NCI-H1048 (cell line): ENCODE measurements at places on chromosomes 11 and 22.

DNA sequence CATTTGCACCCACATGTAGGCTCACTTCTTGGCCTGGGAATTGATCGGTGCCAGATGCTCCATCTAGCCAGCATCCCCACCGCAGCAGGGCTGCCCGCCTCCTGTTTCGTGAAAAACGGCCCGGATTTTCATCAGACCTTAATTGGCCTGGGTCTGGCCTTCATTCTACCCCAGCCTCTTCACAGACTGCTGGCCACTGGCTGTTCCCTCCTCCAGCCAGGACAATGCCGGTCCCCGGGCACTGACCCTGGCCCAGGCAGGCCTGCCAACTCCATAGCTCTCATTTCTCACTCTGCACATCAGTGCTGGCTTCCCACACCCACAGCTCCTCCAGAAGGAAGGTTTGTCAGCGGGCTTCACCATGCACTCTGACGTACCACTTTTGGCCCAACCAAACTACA, 27.9 kb downstream of the TIMP3 start:
- no peak for DNase-seq

DNA sequence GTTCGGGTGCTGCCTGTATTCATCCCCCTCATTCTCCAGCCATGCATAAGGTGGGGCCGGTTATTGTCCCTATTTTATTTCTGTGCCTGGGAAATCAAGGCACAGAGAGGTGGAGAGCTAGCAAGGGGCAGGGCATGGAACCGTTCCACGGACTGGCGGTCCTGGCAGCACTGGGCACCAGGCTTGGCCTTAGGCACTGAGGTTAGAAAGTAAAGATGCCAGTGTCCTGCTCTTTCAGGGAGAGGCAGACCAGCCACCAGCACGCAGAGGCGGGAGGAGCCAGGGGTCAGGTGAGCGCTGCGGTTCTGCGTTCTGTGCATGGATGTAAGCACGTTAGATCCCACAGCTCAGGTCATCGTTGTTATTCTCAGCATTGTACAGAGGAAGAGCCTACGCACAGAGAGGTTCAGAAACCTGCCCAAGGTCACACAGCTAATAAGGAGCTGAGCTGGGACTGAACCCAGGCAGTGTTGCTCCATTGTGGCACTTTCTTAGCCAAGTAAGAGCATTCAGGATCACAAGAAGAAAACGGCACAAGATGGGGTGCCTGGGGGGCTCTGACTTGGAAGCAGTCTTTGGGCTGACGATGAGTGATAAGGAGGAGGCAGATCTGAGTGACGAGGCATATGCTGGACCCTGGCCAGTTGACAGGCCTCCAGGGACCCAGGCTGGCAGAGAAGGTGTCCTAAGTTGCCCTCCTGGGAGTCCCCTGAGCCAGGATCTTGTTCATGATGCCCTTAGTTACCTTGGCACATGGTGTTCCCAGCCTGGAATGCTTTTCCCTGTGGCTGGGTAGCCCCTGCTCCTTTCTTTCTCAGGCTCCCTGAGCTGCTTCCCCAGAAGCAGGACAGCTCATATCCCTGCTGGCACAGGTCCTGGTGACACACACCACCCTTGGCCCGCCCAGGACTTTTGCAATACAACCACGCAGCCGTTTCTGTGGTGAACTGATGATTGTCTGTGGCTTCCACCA, 41.1 kb downstream of the OSBPL5 start:
- no peak for DNase-seq

- no peak for DNase-seq
Observed at GRCh38 chr22:20174785-20175596, 24.1 kb upstream of the CCDC188 start.

DNA sequence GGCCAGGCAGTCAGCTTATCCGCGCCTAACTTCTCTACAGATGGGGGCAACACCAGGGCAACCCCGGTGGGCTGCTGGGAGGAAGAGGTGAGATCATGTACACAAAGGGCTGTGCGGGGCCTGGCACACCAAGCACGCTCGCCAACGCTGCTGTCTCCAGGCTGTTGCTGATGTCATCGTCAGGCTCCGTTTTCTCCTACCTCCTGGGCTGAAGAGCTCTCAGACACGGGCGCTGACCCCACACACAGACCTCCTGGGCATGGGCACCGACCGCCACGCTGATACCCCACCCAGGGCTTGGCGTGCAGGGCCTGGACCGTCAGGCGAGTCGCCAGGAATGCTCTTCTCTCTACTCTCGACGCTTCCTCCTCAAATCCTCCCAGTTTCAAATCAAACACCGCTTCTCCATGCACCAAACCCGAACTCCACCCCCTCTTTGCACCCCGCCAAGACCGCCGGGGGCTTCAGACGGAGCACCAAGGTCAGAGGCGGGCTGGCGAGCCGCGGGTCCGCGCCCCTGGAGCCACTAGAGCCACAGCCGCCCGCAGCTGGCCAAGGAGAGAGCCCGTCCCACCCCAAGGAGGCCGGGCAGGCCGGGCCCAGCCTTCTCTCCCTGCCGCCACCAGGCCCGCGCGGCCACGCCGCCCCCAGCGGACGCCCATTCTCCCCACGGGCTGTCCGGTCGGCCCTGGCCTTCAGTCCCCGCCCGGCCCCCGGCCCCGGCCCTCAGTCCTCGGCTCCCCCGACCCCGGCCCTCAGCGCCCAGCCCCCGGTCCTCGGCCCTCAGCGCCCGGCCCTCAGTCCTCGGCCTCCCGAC, 772 bp downstream of the SBF1 start:
- DNase-seq, result no peak

DNA sequence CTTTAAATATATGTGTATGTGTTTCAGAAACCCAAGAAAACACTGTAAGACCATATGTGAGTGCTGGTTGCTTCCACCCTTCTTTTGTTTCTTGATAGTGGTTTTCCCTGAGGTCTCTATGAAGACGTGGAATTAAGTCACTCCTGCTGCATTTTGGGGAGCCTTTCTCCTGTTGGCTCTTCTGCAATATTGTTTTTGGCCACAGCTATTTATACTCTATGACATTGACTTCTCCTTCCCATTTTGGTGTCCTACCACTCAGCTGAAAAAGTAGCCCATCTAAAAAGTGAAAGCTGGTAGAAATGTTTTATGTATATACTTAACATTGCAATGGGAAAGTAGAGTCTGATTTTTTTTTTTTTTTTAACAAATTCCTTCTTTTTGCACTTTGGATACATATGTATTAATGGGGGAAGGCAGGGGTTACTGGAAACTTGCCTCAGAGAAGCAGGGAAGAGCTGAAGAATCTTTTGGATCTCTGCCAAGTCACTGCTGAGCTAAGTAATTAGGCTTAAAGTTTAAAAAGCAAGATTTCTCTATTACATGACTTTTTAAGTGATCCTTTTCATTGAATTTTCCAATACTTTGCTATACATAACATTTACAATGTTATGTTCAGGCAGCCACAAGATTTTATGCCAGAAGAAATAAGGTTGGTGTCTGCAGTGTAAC, 1.8 kb downstream of the TTC17 start:
- DNase-seq, result no peak

GRCh38 chr11:61868571-61869428, 22.5 kb downstream of the FADS3 start:
- no peak for DNase-seq

GRCh38 chr11:117713538-117713991, 83.5 kb downstream of the DSCAML1 start:
- no peak for DNase-seq

DNA sequence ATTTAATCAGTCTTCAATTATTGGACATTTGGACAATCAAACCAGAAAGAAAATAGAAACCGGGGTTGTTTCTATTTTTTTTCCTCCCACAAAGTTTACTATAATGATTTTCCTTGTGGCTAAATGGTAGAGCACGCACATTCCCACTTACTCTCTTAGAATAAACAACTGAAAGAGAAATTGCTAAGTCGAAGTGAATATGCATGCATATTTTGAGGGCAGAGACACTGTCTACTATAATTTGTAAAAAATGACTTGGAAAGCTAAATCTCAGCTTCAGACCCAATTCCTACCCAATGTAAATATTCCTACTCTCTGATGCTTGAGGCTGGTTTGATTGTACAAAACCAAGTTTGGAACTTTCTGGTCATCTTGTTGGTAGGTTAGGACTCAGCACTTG, 66.7 kb upstream of the PAX6 start:
- no peak for DNase-seq

DNA sequence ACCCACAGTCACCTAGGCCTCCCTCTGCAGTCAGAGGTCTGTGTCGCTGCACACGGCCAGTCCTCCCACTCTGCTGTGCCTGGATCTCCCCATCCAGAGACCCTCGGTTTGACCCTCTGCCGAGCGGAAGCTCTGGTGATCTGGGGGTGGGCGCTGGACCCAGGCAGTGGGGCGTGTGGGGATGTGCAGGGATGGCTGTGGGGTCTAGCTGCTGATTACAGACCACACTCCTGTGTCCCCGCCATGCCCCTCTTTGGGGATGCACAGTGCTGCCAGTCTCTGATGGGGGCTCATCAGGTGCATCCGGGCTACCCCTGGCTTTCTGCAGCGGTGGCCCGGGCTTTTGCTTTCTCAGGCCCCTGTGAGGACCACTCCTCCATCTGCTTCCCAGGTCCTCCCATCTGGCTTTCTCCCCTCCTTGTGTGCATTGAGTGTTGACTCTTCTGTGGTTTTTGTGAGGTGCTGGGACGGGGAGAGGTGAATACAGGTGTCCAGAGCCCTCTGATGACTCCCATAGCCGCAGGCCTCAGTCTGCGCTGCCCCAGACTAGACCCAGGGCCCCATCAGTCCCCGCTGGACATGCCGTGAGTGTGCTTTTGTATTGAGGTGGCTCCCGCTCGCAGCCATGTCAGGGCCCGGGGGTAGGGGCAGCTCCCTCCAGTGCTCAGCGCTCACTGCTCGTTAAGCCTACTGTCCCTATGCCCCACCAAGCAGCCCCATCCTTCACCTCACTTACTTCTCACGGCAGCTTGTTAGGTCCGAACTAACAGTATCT, 251.6 kb downstream of the TBC1D22A start:
- no peak for DNase-seq

DNA sequence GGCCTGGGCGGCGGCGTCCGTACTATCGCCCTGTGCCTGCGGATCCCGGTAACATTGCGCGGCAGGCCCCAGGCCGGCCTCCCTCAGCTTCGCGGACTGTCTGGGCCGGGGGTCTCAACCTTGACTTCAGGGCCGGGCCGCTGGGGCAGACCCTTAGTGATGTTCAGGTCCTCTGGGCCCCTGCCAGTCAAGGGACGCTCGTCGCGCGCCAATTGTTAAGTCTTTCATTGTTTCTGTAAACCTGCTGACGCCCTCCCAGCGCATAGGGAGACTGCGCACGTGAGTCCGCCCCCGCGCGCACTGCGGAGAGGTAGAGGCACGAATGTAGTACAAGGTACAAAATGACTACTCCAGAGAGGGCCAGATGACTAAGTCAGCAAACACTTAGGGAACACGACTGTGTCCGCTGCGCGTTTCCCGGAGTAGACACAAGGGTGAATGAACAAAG, 451 bp upstream of the HDHD5 start:
- DNase-seq, result no peak

- no peak for DNase-seq
Observed at GRCh38 chr22:25572708-25573171, 8.3 kb downstream of the GRK3 start.

- no peak for DNase-seq
Observed at GRCh38 chr11:77656362-77656761, 18.8 kb upstream of the CLNS1A start.

DNA sequence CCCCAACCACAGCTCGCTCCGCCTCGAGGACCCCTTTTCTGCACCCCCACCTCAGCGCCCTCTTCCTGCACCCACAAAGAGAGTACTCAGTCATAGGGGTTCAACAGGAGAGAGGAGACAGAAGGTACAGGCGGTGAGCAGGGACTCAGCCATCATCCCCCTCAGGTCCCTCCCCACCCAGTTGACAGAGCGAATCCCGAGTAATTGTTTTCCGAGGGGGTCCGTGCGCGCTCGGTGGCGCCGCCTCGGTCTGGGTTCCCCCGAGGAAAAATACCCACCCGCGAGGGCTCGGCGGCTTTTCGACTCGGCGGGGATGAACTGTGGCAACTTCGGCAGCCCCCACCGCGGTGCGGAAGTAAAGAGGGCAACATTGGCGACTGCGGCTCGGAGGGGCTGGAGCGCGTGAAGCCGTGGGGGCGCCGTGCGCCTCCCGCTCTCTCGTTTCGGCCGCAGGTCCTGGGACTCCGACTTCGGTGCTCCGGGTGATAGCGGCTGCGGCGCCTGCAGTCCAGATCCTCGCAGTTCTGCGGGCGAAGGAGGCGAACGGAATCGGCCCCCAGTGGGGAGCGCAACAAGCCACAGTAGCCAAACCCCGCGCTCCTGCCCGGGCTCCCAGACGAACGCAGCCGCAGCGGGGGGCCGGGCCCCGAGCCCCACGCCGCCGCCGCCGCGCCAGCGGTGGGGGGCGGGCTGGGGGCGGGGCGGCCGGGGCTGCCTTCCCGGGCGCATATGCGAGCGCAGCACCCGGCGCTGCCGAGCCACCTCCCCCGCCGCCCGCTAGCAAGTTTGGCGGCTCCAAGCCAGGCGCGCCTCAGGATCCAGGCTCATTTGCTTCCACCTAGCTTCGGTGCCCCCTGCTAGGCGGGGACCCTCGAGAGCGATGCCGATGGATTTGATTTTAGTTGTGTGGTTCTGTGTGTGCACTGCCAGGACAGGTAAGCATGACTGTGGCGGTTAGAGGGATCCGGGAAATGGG, at the start of gene NELL1:
NELL1 (plus strand) TSS at position 743 of the 976 bp plus-strand sequence.
- no peak for DNase-seq

DNA sequence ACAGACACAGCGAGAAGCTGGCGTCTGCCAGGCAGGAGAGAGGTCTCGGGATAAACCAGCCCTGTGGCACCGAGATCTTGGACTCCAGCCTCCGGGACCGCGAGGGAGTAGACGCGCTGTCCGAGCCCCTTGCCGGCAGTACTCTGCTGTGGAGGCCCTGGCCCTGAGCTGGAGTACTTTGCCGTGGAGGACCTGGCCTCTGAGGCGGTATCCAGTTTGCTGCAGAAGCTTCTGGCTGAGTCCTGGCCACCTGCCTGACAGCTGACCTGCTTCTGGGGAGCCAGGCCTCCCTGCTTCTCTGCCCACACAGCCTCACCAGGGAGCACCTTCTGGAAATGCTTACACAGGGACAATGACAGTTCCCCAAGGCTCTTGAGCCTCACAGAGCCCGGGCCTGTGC, 31.6 kb upstream of the CARS1 start:
- DNase-seq, result no peak

DNA sequence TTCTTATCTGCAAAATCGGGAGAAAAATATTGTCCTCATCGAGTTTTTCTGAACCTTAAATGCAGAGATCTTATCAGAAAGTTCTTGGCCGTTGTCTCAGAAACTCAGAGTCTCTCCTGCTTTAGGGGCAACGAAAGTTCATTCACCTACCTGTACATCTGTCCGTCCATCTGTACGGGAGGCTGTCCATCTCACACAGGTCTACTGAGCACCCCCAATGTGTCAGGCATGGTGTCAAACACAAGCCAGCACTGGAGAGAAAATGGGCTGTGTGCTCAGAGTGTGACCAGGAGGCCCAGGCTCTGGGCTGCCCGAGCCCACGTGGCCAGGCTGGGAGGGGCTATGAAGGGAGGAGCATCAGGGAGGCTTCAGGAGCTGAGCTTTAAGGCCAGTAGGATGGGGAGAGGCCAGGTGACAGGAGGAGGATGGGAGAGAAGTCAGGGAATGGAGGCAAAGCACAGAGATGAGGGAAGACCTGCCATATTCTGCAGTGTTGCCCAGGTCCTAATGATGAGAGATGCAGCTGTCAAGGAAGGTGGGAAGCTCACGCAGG, 62.4 kb upstream of the MYEOV start:
- no peak for DNase-seq

- no peak for DNase-seq
Observed at GRCh38 chr11:134939905-134940304, 527.9 kb upstream of the B3GAT1 start.
